ENCODE measurements at places on chromosomes 6 and 20.
A peak's percentile ranks its signal among the peaks of the same experiment; 100 is the strongest.

GRCh38 chr20:1002682-1003561 lies 811 bp upstream of the RSPO4 start:
- no peak for DNase-seq

DNA sequence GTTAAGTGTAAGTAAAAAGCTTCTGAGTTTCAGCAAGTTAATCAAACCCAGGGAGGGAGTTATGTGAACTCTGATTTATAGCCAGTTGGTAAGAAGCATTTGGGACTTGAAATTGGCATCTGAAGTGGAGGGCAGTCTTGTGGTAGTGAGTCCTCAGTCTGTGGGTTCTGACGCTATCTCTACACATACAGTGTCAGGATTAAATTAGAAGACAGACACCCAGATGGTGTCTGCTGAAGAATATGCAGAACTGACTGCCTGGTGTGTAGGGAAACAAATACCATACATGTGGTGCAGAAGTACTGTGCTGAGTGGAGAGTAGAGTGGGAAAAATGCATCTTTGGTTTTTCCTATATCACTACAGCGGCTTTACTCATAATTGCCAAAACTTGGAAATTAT lies 43.5 kb upstream of the PLN start:
- no peak for DNase-seq

- no peak for DNase-seq
These were observed 3.4 kb downstream of the CYB5R4 start for GRCh38 chr6:83862776-83863471.

DNA sequence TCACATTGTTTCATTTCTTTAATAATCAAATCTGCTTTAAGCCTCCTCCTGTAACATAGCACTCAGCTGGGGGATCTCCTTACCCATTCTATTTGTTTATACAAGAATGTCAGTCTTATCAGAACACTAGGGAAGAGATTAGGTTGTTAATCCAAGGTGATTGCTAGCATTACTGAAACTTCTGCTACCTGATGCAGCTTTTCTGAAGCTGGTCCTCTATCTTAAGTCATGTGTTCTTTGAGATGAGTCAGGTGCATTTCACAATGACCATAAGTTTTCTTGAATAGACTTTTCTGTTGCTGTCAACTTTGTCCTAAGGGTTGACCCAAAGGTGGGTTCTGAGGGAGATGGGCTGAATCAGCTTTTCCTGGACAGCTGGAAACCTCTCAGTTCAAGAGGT lies 60.7 kb upstream of the SYNCRIP start:
- no peak for DNase-seq

- DNase-seq = no peak
These were observed 39.6 kb downstream of the SLX4IP start for GRCh38 chr20:10474606-10475184.

- DNase-seq = peak; percentile 82
These were observed 39.2 kb upstream of the TLDC2 start for GRCh38 chr20:36836591-36837269.

All from A673 (cell line).